ENCODE measurements at places on chromosomes 4 and X.

- DNase-seq, result no peak
Measured at GRCh38 chr4:153174821-153175567, 29.2 kb upstream of the TRIM2 start.

GRCh38 chrX:95382799-95383198, 1301.8 kb upstream of the DIAPH2 start:
- no peak for DNase-seq

- DNase-seq, result no peak
Measured at GRCh38 chr4:67725132-67725531, 24.2 kb upstream of the UBA6 start.

- DNase-seq, result no peak
Measured at GRCh38 chrX:21666679-21667078, 8.5 kb upstream of the KLHL34 start.

DNA sequence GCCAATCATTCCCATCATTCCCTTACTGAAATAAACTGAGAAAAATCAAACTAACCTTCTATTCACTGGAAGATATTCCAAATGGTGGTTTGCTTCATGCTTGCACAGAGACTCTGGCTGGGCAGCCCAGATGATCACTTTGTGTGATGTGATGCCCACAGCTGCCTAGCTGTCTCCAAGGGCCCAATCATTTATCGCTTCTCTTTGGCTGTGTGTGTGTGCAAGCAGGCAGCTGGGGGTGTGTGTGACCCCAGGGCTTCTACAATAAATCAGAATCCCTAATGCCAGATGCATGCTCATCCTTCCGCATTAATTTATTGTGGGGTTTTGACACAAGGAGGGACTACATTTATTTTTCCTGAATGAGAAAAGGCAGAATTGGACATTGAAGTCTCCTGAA, 140.1 kb upstream of the NDP start:
- DNase-seq, result no peak

- DNase-seq, result no peak
Measured at GRCh38 chrX:123743312-123743711, 10.5 kb upstream of the THOC2 start.

GRCh38 chr4:109440948-109441347, 7.3 kb downstream of the SEC24B start:
- no peak for DNase-seq

DNA sequence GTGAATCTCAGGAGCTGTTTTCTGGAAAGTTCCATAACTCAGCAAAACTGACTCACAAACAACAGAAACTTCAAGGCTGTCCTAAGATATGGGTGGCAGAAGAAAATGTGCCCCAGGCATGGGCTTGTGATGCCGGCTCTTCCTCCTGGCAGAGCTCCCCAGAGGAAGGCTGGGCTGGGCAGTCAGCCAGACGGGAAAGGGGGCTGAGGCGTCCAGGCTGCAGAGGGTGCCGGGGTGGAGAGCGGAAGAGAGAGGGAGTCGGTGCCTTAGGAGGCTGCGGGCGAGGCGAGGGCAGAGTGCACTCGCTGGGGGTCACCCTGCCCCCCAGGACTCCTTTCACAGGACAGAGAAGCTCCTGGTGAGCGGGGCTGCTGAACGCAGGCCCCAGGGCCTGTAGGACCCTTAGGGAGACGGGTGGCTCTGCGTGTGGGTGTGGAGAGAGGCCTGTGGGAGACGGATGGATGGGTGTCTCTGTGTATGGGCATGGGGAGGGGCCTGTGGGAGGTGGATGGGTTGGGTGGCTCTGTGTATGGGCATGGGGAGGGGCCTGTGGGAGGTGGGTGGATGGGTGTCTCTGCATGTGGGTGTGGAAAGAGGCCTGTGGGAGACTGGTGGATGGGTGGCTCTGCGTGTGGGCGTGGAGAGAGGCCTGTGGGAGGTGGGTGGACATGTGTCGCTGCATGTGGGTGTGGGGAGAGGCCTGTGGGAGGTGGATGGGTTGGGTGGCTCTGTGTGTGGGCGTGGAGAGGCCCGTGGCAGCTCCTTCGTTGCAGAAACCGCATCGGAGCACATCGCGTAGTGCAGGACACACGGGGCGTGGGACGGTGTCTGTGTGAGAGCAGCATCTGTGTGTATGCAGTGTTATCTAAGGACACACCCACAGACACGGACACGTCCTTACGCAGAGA, 15.9 kb downstream of the PCGF3 start:
- no peak for DNase-seq

- no peak for DNase-seq
Measured at GRCh38 chr4:42018451-42018850, 28.1 kb downstream of the SLC30A9 start.

DNA sequence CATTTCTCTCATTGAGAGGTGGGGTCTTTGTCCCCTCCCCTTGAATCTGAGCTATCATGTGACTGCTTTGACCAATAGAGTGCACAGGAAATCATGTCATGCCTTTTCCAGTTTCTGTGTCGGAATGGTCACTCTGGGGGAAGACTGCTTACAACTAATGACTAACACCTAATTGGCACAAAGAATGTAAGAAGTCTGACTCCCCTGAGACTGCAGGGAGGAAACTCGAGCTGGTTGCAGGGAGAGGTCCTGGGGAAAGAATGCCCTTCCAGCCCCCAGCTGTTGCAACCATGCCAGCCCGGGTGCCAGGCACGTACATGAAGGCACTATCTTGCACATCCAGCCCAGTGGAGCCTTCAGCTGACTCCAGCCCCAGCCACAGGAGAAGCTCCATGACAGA, 254.2 kb downstream of the DHX15 start:
- DNase-seq, result peak; percentile 12

- no peak for DNase-seq
Measured at GRCh38 chr4:21879187-21879586, 69.4 kb downstream of the KCNIP4 start.

GRCh38 chrX:150487369-150488094, 80.9 kb upstream of the MTM1 start:
- no peak for DNase-seq

- DNase-seq, result no peak
Measured at GRCh38 chr4:181365671-181366070, 877.5 kb upstream of the TENM3 start.

- DNase-seq, result no peak
Measured at GRCh38 chrX:106874075-106874474, 29.1 kb downstream of the RIPPLY1 start.

DNA sequence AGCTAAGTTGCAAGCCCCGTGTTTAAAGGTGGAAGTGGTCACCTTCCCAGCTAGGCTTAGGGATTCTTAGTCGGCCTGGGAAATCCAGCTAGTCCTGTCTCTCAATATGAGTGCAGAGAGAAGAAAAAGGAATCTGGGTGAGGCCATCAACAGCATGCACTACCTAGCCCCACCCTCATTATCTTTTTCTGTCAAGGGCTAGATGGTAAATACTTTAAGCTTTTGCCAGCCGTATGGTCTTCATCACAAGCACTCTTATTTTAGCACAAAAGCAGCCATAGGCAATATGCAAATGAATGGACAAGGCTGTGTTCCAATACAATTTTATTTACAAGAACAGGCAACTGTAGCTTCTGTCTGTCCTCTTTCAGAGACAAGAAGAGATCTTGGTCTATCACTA, 282.9 kb downstream of the ZNF674 start:
- no peak for DNase-seq

DNA sequence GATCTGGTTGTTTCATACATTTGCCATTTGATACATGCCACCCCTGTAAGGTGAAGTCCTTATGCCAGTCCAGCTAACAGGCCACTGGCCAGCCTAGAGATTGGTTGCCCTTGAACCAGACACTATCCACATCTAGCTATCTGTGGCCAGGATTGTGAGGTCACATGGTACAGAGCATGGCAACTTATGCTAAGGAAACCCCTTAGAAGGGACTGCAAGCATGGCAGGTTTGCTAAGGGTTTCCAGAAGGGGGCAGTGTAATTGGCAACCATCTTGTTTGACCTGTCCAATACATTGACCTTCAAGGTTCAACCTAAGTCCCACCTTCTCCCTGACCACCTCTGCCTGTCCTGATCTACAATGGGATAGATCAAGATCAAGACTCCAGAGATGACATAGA, 47.5 kb downstream of the SMC1A start:
- no peak for DNase-seq

DNA sequence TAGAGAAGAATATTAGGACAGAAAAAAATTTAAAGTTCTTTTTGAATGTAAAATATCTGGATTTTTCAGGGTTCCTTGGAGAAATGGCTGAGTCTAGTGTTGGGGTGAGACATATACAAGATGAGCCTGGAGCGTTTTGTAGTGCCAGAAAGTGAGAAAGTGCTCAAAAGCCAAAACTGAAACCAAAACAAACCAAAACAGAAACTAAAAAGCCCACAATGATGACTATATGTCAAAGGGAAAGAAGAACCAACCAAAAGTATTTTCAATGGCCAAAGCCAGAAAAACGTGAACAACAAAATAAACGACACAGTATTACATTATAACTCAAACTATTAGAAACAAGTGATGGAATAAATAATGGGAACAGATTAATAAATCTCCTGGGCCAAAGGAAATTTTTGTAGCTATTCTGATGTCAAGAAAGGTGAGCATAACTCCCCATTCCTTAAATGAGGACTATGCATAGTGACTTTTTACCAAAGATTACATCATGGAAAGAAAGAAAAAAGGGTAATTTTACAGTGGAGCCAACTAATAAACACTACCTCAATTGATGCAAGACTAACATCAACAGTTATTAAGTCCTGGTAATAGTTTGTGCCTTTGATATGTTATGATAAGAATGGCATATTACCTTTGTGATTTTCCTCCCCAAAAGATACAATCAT, 1137.6 kb downstream of the C4orf33 start:
- no peak for DNase-seq

DNA sequence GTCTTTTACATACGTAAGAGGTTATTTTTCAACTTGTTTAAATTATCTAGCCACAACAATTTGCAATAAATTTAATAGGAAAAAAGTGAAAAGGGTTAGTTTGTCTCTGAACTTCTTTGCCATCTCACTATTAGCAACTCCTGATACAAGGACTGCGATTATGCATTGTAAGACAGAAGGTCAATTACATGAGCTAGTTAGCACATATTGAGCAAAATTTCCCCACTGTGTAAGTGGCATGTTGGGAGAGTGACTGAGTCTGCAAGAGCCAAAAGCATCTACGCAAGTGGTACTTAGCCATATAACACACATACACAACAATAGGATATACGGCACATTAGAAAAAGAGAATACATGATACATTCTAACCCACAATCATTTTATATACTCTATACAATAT, 927.2 kb downstream of the STPG2 start:
- DNase-seq, result no peak

GRCh38 chr4:93370256-93370655, 458.3 kb upstream of the ATOH1 start:
- DNase-seq, result no peak

- DNase-seq, result no peak
Measured at GRCh38 chr4:15847746-15848145, 69.6 kb downstream of the CD38 start.

DNA sequence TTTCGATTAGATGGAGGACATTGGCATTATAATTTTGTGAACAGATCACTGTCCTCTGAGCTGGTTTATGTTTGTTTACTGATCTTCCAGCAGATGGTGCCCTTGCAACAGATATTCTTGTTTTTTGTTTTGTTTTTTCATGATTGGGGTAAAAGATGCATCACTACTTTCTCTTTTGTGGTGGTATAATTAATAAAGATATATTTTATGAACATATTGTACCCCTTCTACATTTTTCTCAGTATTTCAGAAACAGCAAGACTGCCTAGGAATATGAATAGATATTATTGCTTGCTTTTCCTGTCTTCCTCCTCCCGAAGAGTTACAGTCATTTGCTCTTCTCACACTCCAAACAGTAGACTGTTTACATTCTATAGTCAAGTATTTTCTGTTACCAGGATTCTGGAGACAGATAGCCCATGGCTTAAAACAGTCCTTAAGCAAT, 905.2 kb downstream of the TRAM1L1 start:
- DNase-seq, result peak; percentile 6

GRCh38 chrX:55715847-55716246, 1.7 kb upstream of the RRAGB start:
- DNase-seq, result no peak

GRCh38 chr4:65845199-65845773, 175.0 kb upstream of the EPHA5 start:
- no peak for DNase-seq

- DNase-seq, result peak; percentile 49
Measured at GRCh38 chrX:109890910-109891502, 111.9 kb upstream of the TMEM164 start.

GRCh38 chr4:172725581-172725980, 443.0 kb upstream of the GALNT7 start:
- peak; percentile 45 for DNase-seq

GRCh38 chr4:126630230-126630629, 1002.5 kb upstream of the INTU start:
- DNase-seq, result peak; percentile 10

DNA sequence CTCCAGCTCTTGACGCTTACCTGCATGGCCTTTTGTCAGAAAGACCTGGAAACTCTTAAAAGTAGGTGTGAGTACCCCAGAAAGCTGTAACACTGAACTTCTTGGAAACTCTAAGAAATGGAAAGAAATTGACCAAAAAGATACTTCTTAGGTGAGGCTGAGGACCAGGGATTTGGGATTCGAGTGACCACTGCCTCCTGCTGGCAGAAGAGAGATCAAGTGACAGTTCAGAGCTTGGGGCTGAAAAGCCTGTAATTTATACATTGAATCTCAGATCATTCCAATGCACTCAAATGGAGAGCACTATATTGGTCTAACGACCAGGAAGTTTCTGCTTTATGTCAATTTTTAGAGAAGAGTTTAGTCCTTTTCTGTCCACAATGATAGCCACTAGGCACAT, 204.6 kb downstream of the PDGFRA start:
- DNase-seq, result no peak

- DNase-seq, result peak; percentile 92
Measured at GRCh38 chr4:128858879-128859671, 49.6 kb downstream of the JADE1 start.

All from fibroblast of skin of abdomen (primary cell).